Endothelial cell (in vitro differentiated cells): ENCODE measurements at places on chromosomes 6 and 20.

DNA sequence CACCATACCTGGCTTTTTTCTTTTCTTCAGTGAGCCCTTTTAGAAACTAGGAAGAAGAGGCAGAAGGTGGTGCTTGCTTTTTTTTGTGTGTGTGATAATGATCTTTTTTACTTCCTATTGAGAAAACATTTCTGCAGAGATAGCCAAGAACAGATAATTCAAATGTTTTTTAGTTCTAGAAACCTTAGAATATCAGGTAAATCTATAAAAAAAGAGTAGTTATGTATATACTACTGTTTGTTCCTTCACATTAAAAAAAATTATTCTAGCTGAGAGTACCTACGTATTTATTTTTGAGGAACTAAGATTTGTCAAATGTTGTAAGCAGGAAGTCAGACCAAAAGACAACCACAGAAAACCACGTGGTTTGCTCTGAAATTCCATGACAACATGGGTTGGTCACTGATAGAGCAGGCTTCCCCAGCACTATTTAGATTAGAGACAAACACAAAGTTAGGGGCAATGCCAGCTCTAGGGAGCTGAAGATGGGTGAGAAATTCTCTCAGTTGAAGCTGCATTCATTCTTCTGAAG is 12.8 kb downstream of the STK4 start:
- no peak overlapping the region for H3K27ac ChIP-seq
- peaks cover 13% of the 10 kb centered on the region for H3K36me3 ChIP-seq
- no peak overlapping the region for H3K4me3 ChIP-seq

GRCh38 chr6:47276377-47276776 is 33.3 kb downstream of the TNFRSF21 start:
- no peaks in the 10 kb centered on the region for H3K27me3 ChIP-seq
- no peak overlapping the region for H3K27ac ChIP-seq
- H3K4me3 ChIP-seq = no peak overlapping the region

DNA sequence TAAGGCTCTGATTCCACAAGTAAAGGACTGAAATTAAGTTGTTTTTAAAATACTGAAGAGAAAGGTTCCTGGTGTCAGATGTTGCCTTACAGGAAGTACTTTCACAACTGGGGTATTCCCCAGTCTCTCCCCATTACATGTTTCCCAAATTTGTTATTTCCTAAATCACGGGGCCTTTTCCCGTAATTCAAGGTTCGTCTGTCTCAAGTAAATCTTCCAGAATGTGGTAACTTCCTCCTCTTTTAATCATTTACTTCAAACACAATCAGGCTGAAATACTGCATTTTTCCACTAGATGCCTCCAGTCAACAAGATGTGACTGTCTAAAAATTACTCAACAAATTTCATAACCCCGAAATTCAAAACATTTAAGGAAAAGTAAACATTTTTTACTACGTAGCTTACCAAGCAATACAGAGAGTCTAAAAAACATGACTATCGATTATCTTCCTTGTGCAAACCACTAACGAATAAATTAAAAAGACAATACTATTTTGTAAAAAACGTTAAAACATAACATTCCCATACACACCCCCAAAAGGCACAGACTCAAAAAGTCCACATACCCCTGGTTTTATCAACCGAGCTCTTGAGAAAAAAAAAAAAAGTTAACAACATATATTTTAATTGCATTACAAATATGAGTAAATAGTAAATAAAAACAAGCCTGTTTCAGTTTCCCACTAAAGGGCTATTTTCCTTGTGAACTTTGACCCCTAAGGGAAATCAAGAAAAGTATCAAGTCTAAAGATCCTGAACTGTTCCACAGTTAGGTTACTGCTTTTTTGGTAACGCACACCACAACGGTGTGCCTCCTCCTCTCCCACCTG is 1.7 kb downstream of the SOD2 start:
- peak overlapping the region; percentile 92 for H3K4me3 ChIP-seq

GRCh38 chr6:146813554-146813953 is 214.8 kb downstream of the ADGB start:
- no peak overlapping the region for H3K4me3 ChIP-seq
- DNase-seq = no peak
- H3K27ac ChIP-seq = no peak overlapping the region
- H3K36me3 ChIP-seq = no peaks in the 10 kb centered on the region
- H3K27me3 ChIP-seq = no peaks in the 10 kb centered on the region

DNA sequence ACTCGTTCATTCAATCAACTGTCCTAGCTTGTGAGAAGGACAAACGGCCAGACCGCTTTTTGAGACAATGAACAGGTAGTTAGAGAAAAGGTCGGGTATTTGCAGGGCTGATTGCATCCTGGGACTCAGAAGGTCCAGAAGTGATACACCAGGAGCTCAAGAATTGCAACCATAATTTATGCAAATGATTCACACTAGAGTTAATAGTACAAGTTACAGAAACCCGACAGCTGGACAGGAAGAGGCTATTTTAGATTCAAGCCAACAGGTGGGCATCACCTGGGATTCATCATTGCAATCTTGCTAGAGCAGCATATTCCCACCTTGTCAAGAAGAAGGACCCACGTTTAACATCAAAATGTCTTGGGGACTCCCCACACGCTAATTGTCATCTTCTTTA is 83.5 kb downstream of the TNFAIP3 start:
- H3K36me3 ChIP-seq = no peaks in the 10 kb centered on the region
- H3K27me3 ChIP-seq = peaks cover 2% of the 10 kb centered on the region
- H3K4me3 ChIP-seq = no peak overlapping the region
- DNase-seq = no peak

- no peaks in the 10 kb centered on the region for H3K36me3 ChIP-seq
- no peak overlapping the region for H3K27ac ChIP-seq
- H3K27me3 ChIP-seq = peaks cover 3% of the 10 kb centered on the region
- H3K4me3 ChIP-seq = no peak overlapping the region
- no peak for DNase-seq
Observed at GRCh38 chr6:119446115-119446554, 96.6 kb upstream of the MAN1A1 start.

GRCh38 chr20:58048096-58048702 is 180.3 kb downstream of the ANKRD60 start:
- no peaks in the 10 kb centered on the region for H3K36me3 ChIP-seq
- peak; percentile 51 for DNase-seq
- no peak overlapping the region for H3K27ac ChIP-seq

- H3K4me3 ChIP-seq = no peak overlapping the region
- peaks cover 6% of the 10 kb centered on the region for H3K36me3 ChIP-seq
- no peaks in the 10 kb centered on the region for H3K4me1 ChIP-seq
- H3K27ac ChIP-seq = no peak overlapping the region
- H3K27me3 ChIP-seq = no peaks in the 10 kb centered on the region
Observed at GRCh38 chr6:84166395-84166794, 61.0 kb downstream of the CEP162 start.

GRCh38 chr20:23918101-23918862 is 38.7 kb upstream of the CST5 start:
- H3K27me3 ChIP-seq = peaks cover 7% of the 10 kb centered on the region
- H3K36me3 ChIP-seq = no peaks in the 10 kb centered on the region
- no peak overlapping the region for H3K4me3 ChIP-seq
- DNase-seq = no peak
- H3K4me1 ChIP-seq = peaks cover 3% of the 10 kb centered on the region
- no peak overlapping the region for H3K27ac ChIP-seq

DNA sequence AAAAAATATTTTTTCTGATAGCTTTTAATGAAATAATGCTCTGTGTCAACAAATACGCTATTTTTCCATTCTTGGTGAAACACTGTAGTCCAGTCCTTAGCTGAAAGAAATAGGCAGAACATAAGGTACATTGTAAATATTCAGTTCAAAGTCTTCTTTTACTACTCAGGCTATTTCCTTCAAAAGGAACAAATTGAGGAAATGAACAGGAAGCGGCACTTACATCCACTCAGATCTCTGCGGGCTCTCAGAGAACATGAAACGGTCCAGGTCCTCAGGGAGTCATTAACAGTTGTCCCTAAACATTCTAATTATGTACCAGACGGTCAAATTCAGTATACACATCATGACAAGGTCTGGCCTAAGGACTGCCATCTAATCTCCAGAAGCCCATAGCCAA is 212.6 kb downstream of the KIF16B start:
- peaks cover 2% of the 10 kb centered on the region for H3K36me3 ChIP-seq
- peaks cover 3% of the 10 kb centered on the region for H3K27me3 ChIP-seq
- DNase-seq = no peak
- H3K4me1 ChIP-seq = peaks cover 15% of the 10 kb centered on the region

DNA sequence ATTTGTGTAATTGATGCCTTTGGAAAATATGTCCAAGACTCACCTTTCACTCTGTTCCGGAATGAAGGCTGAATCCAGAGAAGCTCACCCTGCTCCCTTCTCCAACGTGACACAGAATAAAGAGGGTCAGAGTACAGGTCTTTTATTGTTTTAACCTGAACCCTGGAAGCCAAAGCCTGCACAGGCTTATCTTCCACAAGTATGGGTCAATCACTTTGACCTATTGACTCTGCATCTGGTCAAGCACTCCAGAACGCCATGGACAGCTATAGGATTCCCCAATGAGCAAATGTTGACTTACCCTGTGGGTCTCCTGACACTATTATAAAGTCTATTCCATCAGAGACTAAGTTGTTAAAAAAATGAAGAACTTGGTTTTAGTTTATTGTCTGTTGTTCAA is 158.4 kb upstream of the MYLIP start:
- H3K36me3 ChIP-seq = no peaks in the 10 kb centered on the region
- H3K4me3 ChIP-seq = no peak overlapping the region
- no peak overlapping the region for H3K27ac ChIP-seq
- H3K27me3 ChIP-seq = no peaks in the 10 kb centered on the region
- DNase-seq = no peak
